ENCODE measurements at places on chromosomes 13 and 19. TPM values are rescaled to one million over a fixed set of nuclear protein-coding genes. Genes with fewer than 3 reads are reported as not detected.

The EDDM13 gene
- not detected for total RNA-seq

The KLK6 gene
- total RNA-seq: not detected

The ABCC4 gene
- 7.7 TPM for total RNA-seq

The ZNF491 gene
- total RNA-seq: 0.96 TPM

The ANKRD24 gene
- 1.4 TPM for total RNA-seq

The SEMA6B gene
- total RNA-seq: not detected

GRCh38 chr13:51518827-51519226 is 65.4 kb upstream of the WDFY2 start:
- no peak for DNase-seq
- H3K27ac ChIP-seq: no peak overlapping the region
- peaks cover 24% of the 10 kb centered on the region for H3K4me1 ChIP-seq

GRCh38 chr13:50448535-50448998 is 394.9 kb downstream of the DLEU7 start:
- peaks cover 4% of the 10 kb centered on the region for H3K27me3 ChIP-seq
- no peak for DNase-seq
- no peaks in the 10 kb centered on the region for H3K4me1 ChIP-seq

GRCh38 chr19:5698635-5699422 is 8.7 kb downstream of the RPL36 start:
- H3K4me3 ChIP-seq: no peak overlapping the region
- DNase-seq: no peak
- no peaks in the 10 kb centered on the region for H3K27me3 ChIP-seq
- H3K27ac ChIP-seq: no peak overlapping the region

- H3K27ac ChIP-seq: peak overlapping the region; percentile 64
- peak; percentile 87 for DNase-seq
- H3K36me3 ChIP-seq: peaks cover 2% of the 10 kb centered on the region
- peaks cover 57% of the 10 kb centered on the region for H3K4me1 ChIP-seq
- H3K4me3 ChIP-seq: peak overlapping the region; percentile 82
Measured at GRCh38 chr19:54162241-54162805, 2.8 kb upstream of the LENG1 start.

DNA sequence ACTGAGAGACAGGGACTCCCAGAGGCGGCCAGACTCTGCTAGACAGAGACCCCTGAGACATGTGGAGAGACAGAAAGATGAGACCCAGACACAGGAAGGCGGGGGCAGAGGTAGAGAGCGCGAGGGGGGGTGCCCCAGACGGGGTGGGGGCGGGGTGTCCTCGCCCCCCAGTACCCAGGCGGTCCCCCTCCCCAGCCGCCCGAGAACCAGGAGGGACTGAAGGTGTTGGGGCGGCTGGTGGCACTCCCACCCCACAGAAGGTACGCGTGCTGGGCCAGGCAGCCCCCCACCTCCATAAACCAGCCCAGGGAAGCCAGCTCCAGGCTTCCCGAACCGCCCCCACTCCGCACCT is 336 bp downstream of the SLC8A2 start:
- H3K4me1 ChIP-seq: peaks cover 6% of the 10 kb centered on the region
- no peaks in the 10 kb centered on the region for H3K36me3 ChIP-seq
- H3K27ac ChIP-seq: no peak overlapping the region
- H3K27me3 ChIP-seq: peaks cover 41% of the 10 kb centered on the region
- no peak overlapping the region for H3K4me3 ChIP-seq
- DNase-seq: no peak

DNA sequence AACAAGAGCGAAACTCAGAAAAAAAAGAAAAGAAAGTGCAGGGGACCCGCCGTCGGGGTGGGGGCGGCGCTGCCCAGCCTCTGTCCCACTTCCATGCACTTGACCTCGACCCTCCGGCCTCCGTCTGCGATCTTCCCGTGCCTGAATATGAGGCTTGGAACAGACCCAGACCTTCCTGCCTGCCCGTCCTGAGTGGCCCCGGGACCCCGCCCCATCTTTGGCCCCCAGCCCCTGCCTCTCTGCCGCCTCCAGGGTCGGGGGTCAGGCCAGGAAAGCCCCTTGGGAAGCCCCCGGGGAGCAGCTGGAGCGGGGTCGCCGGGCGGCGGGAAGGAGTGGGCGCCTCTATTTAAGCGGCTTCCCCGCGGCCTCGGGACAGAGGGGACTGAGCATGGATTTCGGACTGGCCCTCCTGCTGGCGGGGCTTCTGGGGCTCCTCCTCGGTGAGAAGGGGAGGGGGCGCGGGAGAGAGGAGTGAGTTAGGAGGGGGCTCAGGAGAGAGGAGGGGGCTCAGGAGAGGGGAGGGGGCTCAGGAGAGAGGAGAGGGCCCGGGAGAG is at the start of gene MADCAM1:
Gene MADCAM1, plus strand, starts transcription at position 375 of the 554 bp plus-strand sequence. Its CDS starts 14 bp downstream, at position 389.
- H3K4me3 ChIP-seq: no peak within 1 kb of the TSS
- peaks cover 2% of the 10 kb centered on the region for H3K4me1 ChIP-seq
- H3K27ac ChIP-seq: no peak within 1 kb of the TSS

GRCh38 chr13:52706081-52706480 is 33.5 kb downstream of the CNMD start:
- H3K27me3 ChIP-seq: no peaks in the 10 kb centered on the region
- H3K4me1 ChIP-seq: no peaks in the 10 kb centered on the region
- no peak for DNase-seq
- H3K27ac ChIP-seq: no peak overlapping the region
- H3K36me3 ChIP-seq: no peaks in the 10 kb centered on the region

DNA sequence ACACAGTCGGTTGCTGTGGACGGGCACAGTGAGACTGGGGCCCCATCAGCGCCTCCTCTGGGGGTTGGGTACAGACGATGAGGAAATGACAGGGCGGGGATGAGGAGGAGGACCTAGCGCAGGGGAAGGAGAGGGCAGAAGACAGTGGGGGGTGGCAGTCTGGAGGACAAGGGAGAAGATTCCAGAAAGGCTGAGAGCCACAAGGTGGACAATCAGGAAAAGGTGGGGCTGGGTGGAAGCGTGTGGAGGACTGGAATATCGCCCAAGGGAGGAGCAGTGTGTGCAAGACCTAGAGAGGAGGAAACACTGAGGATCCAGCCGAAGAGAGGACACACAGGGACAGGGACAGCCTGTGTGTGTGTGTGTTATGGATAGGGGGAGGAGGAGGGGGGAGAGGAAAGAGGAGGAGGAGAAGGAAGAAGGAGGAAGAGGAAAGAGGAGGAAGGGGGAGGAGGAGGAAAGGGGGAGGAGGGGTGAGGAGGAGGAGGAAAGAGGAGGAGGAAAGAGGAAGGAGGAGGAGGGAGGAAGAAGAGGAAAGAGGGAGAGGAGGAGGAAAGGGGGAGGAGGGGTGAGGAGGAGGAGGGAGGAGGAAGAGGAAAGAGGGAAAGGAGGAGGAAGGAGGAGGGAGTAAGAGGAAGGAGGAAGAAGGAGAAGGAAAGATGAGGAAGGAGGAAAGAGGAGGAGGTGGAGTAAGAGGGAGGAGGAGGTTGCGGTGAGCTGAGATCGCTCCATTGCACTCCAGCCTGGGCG is 15.8 kb upstream of the GARIN5A start:
- DNase-seq: no peak
- H3K36me3 ChIP-seq: no peaks in the 10 kb centered on the region
- H3K27ac ChIP-seq: peak overlapping the region; percentile 20
- H3K4me3 ChIP-seq: no peak overlapping the region
- H3K4me1 ChIP-seq: peaks cover 14% of the 10 kb centered on the region
- H3K27me3 ChIP-seq: peaks cover 9% of the 10 kb centered on the region

DNA sequence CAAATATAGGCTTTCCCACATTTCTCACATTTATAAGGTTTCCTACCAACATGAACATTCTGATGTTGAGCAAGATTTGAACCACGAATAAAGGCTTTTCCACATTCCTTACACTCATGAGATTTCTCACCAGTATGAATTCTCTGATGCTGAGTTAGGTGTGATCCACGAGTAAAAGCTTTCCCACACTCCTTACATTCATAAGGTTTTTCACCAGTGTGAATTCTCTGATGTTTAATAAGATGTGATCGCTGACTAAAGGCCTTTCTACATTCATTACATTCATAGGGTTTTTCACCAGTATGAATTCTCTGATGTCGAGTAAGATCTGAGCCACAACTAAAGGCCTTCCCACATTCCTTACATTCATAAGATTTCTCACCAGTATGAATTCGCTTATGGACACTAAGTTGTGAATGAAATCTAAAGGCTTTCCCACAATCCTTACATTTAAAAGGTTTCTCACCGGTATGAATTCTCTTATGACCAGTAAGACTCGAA is 19.0 kb downstream of the ZNF790 start:
- H3K4me1 ChIP-seq: no peaks in the 10 kb centered on the region
- peaks cover 79% of the 10 kb centered on the region for H3K36me3 ChIP-seq
- DNase-seq: no peak
- no peaks in the 10 kb centered on the region for H3K27me3 ChIP-seq
- H3K27ac ChIP-seq: no peak overlapping the region

GRCh38 chr19:40411958-40412499 is 1.1 kb downstream of the PRX start:
- no peak overlapping the region for H3K27ac ChIP-seq
- H3K4me1 ChIP-seq: peaks cover 15% of the 10 kb centered on the region
- H3K36me3 ChIP-seq: no peaks in the 10 kb centered on the region
- no peak overlapping the region for H3K4me3 ChIP-seq

DNA sequence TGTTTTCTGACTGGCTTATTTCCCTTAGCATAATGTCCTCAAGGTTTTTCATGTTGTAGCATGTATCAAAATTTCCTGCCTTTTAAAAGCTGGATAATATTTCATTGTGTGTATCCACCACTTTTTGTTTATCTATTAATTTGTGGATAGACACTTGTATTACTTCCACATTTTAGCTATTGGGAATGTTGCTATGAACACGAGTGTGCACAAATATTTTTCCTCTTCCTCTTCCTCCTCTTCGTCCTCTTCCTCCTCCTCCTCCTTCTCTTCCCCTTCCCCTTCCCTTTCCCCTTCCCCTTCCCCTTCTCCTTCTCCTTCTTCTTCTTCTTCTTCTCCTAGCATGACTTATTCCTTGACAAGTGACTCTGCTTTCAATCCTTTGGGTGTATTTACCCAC is 51.2 kb upstream of the KL start:
- no peak overlapping the region for H3K27ac ChIP-seq
- no peak overlapping the region for H3K4me3 ChIP-seq
- no peaks in the 10 kb centered on the region for H3K36me3 ChIP-seq
- peaks cover 7% of the 10 kb centered on the region for H3K4me1 ChIP-seq

DNA sequence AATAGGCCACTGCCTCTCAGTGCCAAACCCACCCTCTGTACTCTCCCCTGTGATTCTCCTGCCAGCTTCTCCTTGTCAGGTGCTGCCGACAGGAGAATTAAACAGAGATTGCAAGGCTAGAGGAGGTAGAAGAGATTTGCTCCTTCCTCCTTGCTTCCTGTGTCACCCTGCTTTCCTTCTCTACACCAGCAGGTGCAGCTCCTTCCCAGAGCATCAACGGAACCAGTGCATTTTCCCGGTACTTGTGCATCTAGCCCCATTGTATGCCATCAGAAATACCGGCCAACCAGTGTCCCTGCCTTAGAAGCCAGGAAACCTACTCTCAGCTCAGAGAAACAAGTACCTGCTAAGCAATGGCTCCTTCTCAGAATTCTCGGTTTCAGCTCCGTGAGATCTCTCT is 253.2 kb downstream of the SUCLA2 start:
- H3K4me3 ChIP-seq: no peak overlapping the region
- DNase-seq: no peak
- H3K27me3 ChIP-seq: no peaks in the 10 kb centered on the region
- H3K4me1 ChIP-seq: no peaks in the 10 kb centered on the region
- H3K36me3 ChIP-seq: no peaks in the 10 kb centered on the region

DNA sequence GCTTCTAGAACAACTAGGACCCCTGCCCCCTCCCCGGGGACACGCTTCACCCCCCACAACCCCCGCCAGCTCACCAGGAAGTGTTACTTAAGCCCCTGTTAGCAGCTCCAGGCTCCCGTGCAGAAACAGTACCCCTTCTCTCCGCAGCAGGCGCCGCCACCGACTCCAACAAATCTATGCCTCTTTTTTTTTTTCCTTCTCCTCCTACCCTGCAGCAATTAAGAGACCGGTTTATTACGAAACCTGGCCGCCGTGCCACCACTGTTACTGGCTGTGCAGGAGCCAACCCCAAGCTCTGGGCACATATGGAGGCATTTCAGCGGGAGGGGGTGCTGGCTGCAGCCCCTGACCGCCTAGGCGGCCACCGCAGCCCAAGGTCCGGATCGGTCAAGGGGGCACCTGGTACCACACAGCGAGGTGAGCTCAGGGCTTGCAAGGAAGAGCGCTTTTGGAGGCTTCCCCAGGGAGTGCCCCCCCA is 2.4 kb downstream of the GADD45B start:
- DNase-seq: peak; percentile 81
- peak overlapping the region; percentile 100 for H3K4me3 ChIP-seq
- no peaks in the 10 kb centered on the region for H3K27me3 ChIP-seq

DNA sequence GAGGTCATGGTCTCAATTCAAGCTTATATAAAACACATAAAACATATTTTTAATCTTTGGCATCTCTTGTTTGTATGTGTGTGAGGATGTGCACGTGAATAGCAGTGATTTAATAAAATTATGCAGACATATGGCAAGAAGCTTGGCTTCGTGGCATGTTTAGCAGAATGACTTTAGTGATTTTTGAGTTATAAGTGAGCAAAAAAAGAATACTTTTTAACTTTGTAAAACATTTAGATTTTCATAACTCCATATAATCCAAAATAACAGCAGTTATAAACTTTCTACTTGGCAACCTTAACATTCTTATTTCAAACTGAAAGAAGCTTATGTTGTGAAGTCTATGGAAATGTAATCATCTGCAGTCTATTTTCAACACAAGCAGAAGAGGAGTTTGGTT is 120.6 kb downstream of the SLITRK1 start:
- no peaks in the 10 kb centered on the region for H3K4me1 ChIP-seq
- H3K36me3 ChIP-seq: no peaks in the 10 kb centered on the region
- no peak for DNase-seq
- no peaks in the 10 kb centered on the region for H3K27me3 ChIP-seq

- H3K27me3 ChIP-seq: no peaks in the 10 kb centered on the region
- H3K4me3 ChIP-seq: no peak overlapping the region
- H3K36me3 ChIP-seq: peaks cover 24% of the 10 kb centered on the region
- H3K27ac ChIP-seq: no peak overlapping the region
- no peak for DNase-seq
Measured at GRCh38 chr13:97276862-97277269, 54.7 kb downstream of the MBNL2 start.

DNA sequence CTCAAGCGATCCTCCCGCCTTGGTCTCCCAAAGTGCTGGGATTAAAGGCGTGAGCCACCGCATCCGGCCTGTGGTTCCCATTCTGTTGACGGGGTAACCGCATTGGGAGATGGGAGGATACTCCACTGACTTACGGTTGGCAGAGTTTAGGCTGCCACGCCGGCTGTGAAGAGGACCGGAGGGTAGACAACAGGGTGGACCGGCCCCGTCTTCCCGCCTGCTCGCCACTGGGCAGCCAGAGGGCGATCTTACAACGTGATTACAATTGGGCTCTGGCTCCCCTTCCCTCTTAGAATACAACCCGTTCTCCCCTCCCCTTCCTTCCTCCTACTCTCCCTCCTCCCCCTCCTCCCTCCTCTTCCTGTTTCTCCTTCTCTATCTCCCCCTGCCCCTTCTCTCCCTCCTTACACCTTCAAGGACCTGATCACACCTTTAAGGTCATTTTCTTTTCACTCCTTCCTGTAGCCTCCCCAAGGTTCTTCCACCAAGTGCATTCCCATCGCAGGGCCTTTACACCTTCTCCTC is 957 bp upstream of the CCDC194 start:
- H3K27me3 ChIP-seq: peaks cover 15% of the 10 kb centered on the region
- H3K4me1 ChIP-seq: peaks cover 32% of the 10 kb centered on the region
- H3K4me3 ChIP-seq: no peak overlapping the region
